K562 (cell line): ENCODE measurements at places on chromosomes 11 and 22.

DNA sequence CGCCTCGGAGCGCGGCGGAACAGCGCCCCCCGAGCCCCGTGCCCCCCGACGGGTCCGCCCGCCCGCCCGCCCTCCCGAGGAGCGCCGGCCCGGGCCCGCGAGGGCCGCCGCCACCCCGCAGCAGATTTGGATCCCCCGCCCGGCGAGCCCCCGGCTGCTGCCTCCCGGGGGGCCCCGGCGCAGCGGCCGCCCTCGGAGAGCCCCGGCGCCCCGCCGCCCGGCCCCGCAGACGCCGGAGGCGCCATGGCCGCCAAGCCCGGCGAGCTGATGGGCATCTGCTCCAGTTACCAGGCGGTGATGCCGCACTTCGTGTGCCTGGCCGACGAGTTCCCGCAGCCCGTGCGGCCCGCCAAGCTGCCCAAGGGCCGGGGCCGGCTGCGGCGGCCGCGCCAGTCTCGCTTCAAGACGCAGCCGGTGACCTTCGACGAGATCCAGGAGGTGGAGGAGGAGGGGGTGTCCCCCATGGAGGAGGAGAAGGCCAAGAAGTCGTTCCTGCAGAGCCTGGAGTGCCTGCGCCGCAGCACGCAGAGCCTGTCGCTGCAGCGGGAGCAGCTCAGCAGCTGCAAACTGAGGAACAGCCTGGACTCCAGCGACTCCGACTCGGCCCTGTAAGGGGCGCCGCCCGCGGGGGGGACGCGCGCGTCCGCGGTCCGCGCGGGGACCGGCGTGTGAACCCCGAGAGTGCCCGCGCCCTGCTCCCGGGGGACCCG lies 380 bp downstream of the C11orf96 start:
- DNase-seq: peak; percentile 44

DNA sequence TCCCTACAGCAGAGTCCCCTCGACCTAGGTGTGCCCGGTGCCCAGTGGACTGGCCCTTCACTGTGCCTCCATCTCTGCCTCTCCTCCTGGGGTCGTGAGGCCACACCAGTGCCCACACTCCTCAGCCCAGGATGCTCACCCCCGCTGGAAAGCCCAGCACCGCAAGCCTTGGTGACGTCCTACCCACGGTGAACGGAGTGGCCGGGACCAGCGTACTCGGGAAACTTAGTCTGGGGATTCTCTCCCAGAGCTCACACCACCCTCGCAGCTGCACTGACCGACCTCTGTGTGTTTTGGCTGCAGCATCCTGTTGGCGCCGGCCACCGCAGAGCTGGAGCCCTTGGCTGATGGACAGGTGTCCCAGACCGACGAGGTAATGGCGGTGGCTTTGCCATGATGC lies 35.5 kb upstream of the KRTAP5-7 start:
- no peak for DNase-seq

DNA sequence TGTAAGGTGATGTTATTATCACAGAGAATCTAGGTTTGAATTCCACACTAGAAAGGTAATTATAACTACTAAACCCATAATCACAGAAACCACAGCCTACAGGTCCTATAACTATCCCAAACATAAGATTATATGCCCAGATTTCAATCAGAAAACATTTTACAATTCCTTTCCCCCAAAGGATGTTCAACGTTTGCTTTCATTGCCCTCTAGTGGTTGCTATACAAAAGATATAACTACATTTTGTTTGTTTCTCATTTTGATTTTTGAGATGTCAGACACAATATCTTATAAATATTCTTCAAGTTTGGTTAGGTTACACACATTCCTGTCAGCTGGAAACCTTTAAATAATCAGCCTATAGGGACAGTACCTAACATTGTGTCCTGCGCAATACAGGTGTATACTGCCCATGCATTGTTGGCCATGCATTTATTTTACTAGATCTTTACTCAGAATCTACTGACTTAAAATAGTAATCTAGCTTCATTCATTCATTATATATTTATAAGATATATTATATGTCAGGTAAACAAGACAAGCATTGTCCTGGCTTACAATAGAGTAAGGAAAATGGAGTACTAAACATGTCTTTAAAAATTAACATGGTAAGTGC lies 530.5 kb upstream of the CCDC90B start:
- DNase-seq: peak; percentile 6

DNA sequence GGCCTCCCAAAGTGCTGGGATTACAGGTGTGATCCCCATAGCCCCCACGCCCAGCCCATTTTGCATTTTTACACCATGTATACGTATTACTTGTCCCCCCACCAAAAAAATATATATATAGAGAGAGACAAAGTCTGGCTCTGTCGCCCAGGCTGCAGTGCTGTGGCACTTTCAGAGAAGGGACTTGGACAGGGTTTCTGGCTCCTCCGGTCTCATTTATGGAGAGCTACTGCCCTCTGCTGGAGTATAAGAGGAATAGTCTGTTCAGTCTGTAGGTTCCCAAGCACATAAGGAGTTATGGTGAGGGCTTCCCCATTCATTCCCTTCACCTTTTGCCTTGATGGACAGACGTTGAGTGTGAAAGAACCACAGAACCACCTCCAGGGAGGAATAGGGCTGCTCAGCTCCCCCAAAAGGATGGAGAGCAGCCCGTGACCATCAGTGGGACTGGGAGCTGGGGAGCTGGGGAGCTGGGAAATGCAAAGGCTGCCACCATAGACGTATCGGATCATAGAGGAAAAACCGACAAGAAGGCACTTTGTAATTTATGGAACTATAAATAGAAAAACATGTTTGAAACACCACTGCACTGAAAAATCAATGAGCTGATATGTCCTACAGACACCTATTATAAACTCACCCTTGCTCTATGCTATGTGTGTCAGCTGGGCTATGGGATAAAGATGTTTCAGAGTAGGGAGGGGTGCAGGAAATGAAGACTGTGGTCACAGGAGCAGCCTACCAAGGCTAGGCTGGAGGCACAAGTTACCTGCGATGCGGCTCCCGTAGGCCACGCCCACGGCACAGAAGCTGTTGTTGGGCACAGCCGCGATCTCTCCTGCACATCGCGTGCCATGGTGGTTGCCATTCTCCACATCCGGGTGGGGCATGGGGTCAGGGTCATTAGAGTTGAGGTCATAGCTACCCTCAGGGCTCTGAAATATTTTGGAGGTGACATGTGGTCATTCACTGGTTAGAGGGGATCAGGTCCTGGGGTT lies 5.2 kb downstream of the PCSK7 start:
- peak; percentile 61 for DNase-seq

- no peak for DNase-seq
Observed at GRCh38 chr11:119726585-119727522, 2.1 kb downstream of the NECTIN1 start.

DNA sequence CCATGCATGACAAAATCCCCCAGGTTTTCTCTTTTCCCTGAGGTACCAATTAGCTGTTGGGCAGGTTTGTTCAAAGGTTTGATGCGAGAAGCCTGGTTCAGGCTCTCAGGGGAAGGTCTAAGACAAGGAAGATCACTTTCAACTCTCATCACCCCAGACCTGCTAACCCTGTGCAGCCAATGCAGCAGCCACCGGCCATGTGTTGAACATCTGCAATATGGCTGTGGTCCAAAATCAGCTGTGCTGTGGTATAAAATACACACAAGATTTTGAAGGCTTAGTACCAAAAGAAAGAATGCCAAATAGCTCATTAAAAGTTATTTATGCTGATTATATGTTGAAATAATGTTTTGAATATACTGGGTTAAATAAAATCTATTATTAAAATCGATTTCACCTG lies 58.5 kb downstream of the SMCO4 start:
- DNase-seq: no peak

- no peak for DNase-seq
Observed at GRCh38 chr11:114308689-114309089, 12.5 kb downstream of the NNMT start.
